ENCODE measurements at places on chromosomes 5 and 9.
A peak's percentile ranks its signal among the peaks of the same experiment; 100 is the strongest.

DNA sequence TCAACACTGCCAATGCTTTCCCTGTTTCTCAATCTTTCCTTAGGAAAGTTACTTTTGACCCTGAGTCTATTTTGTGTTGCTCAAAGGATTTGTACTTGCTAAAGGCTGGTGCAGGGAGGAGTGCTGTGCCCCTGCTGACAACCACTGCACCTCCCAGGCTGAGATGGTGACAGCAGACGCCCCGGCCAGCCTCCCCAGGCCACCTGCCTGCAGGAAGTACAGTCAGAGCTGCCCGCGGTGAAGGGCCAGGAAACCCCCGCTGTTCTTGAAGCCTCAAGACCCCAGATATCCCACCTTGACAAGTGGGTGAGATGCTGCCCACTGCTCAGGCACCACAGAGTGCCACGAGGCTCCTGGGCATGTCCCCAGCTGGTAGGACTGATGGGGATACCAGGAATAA, 44.2 kb upstream of the CKMT2 start:
- DNase-seq, result no peak

GRCh38 chr5:91225848-91226686, 157.1 kb downstream of the ARRDC3 start:
- peak; percentile 59 for DNase-seq

- DNase-seq, result no peak
Observed at GRCh38 chr5:111262815-111263214, 38.6 kb downstream of the CAMK4 start.

- no peak for DNase-seq
Observed at GRCh38 chr9:77975806-77976205, 55.8 kb downstream of the GNAQ start.

DNA sequence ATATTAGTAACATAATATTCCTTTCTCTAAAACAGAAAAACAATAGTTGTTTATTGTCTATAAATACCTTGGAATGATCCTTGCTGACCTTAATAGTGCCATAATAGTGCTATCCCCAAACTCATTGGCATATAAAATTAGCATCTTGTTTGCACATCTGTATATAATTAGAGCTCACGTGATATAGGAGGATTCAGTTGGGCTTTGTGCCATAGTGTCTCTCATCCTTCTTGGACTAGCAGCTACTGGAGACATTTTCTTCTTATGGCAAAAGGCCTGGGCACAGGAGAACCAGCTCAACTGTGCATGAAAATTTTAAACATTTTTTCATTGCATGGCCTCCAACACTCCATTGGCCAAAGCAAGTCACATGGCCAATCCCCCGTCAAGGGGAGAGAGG, 342.5 kb downstream of the SPATA31D1 start:
- no peak for DNase-seq

DNA sequence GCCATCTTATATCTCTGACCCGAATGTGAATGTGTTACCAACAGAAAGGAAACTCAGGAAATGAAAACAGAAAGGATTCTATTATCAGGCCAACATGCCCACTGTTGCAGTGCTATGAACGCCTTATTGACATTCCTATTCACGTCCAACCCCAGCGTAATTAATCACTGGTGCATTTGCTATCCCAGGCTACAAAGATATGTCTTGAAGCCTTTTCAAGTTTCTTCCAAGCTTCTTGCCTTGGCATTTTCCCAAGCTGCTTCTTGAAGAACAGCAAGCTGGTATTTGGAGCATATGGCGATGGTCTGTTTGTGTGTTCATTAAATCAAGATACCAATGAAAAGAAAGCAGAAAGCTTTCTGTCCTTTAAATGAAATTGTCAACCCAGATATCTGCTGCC, 579.2 kb upstream of the ZNF462 start:
- DNase-seq, result no peak

GRCh38 chr9:105385381-105385985, 62.4 kb upstream of the FSD1L start:
- DNase-seq, result peak; percentile 71

DNA sequence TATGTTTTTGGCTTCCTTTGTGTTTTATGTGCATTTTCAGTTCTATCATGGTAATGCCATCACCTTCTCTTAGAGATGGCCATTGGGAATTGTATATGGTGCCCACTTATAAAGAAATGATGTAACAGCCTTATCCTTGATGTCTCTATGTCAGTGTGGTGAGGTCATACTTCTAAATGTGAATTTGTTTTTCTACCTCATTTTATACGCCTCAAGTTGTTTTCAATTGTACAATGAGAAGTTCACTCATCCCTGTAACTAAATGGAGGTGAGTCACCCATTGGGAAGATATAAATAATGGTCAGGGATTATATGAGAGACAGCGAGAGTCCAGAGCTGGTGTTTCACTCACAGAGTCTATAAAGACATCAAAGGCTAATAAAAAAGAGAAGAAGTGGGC, 402.4 kb downstream of the AGTPBP1 start:
- DNase-seq, result no peak

DNA sequence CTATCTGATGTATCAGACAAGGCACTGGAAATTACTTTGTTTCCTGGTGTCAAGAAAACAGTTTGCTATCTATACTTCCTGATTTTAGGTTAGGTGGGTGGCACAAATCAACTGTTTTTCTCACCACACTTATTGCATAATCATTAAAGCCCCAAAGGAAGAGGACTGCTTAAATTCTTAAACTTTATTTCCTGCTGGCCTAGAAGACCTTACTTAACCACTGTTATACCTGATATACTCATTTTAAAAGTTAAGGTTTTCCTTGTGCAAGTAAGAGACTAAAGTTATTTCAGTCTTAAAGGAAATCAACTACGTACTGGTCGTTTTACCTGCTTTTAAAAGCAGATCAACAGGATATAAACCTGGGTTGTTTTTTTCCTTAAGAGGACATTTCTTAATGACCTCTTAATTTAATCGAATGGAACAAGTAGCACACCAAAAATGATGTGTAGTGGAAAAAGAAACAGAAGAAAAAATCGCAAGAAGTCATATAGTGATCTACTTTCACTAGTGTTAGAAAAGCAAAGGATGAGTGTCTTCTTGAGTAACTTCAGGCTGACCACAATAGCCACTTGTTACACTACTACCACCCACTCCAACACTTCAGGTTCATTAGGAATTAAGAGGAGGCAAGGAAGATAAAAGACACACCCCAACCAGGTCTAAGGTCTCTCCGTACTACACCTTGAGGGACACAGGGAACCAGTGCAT, 974 bp downstream of the CLINT1 start:
- peak; percentile 46 for DNase-seq

DNA sequence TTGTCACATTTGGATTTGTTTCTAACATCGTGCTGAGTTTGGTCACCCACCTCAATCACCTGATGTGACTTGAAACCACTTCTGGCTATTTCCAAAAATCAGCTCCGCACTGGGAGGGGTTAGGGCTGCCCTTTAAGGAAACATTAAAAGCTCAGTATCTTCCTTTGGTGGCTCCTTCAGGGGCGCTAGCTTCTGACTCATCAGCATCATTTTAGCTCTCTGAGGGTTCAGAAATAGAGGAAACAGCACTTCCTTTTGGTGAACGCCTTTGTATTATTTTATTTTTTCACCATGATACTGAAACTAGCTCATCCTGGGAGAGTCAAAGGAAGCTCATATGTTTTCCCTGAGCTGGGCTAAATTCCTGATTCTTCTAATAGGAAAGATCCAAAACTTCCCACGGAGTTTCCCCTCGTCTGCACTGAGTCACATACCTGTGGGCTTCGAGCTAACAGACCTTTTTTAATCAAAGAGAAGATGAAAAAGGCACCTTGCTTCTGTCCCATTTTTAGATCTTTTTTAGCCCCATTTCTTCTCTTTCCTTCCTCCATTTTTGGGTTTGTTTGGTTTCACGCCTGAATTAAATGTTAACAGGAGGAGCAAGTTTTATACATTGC, 48.2 kb downstream of the ROPN1L start:
- DNase-seq, result peak; percentile 63

DNA sequence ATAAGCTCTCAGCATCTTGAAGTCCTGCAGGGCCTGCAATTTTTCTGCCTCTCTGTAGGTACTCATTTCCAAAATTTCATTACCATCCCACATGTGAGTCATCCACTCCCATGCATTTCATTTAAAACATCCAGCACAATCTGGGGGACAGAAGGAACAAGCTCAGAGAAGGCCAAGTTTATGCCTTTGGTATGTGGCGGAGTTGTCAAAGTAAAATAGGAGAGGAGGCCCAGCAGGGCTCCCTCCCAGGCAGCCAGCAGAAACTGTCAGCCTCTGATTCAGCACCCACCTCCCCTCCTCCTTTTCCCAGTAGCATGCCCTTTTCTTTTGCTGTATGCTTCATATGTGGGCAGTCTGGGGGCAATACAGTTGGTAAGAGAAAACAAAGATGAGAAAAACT, 126.4 kb upstream of the ZNF366 start:
- DNase-seq, result no peak

DNA sequence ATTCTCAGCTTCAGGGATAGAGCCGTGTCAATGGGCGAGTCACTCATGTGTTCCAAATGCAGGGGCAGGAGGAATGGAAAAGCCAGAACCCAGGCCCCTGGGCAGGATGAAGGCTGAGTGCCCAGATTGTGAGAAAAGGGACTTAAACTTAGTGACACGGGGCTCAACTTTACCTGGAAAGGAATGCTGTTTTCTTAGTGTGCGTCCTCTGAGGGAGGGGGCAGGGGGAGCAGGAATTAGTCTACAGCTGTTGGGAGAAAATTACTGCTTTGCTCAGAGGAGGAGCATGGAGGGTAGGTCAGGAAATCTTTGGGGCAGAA, 14.6 kb downstream of the HK3 start:
- no peak for DNase-seq

- DNase-seq, result no peak
Observed at GRCh38 chr5:175800656-175801081, 70.7 kb upstream of the CPLX2 start.

- peak; percentile 82 for DNase-seq
Observed at GRCh38 chr9:114930056-114930812, at the start of gene TNFSF8. Gene TNFSF8, minus strand, starts transcription at chr9:114930591. Its CDS starts 288 bp downstream, at chr9:114930303.

- DNase-seq, result no peak
Observed at GRCh38 chr5:5665225-5666075, 243.0 kb downstream of the ICE1 start.

DNA sequence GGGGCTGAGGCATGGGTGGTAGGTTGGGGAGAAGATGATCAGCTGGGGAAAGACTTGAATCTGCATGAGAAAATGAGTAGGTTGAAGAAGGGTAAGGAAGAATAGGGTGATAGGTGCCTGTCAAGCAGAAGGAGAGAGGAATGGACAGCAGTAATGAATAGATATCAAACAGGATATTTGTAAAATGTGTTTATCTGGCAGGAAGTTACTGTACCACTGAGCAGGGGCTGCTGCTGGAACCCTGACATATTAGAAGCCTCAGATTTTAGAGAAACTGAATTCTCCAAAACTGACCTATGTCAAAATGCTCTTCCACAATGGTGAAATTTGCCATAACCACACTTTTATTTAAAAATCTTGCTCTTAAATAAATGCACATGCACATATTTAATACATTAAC, 41.0 kb downstream of the CCDC192 start:
- DNase-seq, result no peak

GRCh38 chr5:134145779-134146581, 30.8 kb downstream of the SKP1 start:
- DNase-seq, result peak; percentile 85

DNA sequence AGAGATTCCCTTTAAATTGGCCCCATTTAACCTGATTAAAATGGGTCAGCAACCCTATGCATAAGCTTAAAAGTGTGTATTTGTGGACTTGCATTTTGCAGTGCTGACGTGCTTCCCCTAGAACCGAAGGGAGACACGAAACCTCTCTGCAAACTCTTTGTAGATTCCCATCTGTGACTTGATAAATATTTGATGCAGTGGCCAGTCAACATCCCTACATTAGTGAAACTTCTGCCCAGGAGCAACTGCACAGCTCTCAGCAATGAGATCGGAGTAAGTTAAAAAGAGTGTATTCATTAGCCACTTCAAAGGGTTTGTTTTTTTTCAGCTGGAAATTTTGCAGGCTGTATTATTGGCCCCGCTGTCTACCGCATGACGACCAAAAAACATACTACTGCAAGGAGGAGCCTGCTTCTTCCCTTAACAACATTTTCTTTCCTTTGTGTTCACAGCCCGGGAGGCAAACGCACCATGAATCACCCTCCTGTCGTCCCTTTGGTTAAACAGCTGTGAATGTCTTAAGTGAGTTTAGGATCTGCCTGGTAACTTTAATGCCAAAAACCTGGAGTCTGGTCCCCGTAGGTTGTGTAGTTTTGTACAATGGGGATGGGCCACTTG, 38.0 kb upstream of the TCERG1 start:
- DNase-seq, result no peak

DNA sequence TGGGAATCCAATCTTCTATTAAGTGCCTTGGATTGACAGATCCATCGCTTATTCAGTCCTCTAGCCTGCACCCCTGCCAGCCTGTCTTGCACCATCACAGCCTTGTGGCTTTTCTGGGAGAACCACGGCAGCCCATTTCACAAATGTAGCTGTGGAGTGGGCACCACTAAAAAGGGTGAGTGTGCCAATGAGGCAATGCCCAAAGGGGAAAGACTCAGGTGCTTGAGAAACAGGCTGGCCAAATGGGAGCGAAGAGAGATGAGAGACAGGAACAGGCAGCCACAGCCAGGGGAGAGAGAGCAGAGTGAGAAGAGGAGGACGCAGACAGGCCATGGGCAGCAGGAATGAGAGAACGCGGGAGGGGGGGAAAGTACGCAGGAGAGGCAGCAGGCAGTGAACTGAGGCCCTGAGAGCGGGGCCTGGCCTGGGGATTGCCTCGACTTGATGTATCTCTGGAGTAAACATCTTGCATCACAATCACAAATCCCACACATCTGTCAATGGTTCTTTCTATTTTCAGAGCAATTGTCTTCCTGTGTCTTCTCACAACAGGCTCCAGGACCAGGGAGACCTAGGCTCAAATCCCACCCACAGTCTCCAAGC, 173.1 kb downstream of the SYK start:
- DNase-seq, result no peak

DNA sequence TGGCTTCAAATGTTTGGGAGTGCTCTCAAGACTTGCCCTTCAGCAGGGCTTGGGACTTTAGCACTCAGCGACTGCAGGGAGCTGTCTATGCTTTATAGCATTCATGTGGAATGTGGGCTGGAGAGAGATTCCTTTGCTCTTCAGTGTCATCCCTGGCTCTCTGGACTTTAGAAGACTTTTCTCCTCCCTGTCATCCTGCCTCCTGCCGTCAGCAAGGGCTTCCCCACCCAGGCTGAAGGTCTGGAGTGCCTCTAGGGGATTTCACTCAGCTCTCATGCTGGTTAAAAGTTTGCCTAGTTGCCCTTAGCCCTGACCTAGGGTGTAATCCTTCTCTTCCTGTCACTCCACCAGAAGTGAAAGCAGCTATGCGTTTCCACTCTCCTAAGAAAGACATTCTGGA, 210.9 kb downstream of the FRMD3 start:
- no peak for DNase-seq

DNA sequence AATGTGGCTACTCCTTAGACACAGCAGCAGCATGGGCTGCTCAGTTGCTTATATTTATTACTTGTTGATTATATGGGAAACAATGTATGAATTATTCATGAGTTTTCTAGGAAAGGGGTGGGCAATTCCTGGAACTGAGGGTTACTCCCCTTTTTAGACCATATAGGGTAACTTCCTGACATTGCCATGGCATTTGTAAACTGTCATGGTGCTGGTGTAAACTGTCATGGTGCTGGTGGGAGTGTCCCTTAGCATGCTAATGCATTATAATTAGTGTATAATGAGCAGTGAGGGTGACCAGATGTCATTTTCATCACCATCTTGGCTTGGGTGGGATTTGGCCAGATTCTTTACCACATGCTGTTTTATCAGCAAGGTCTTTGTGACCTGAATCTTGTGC, 734.6 kb upstream of the PTPRD start:
- no peak for DNase-seq

Measured in B cell (primary cell).